ENCODE measurements at places on chromosomes 7 and 10.

DNA sequence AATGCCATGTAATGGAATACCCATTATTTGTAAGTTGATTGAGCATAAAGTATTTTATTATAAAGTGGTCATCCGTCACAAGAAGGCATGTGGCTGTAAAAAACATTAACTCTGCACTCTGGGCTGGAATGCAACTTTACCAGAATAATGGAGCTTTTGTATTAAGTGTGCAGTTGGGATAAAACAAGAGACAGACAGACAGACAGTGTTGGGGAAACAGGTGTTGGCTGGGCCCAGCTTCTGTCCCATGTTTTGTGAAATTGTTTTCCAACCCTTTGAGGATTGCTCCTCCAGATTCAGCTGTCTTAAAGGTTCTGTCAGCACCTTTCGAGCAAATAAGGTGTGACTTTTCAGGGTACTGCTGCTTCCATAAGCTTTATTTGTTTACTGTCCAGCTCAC lies 67.9 kb upstream of the NFKB2 start:
- DNase-seq: no peak

DNA sequence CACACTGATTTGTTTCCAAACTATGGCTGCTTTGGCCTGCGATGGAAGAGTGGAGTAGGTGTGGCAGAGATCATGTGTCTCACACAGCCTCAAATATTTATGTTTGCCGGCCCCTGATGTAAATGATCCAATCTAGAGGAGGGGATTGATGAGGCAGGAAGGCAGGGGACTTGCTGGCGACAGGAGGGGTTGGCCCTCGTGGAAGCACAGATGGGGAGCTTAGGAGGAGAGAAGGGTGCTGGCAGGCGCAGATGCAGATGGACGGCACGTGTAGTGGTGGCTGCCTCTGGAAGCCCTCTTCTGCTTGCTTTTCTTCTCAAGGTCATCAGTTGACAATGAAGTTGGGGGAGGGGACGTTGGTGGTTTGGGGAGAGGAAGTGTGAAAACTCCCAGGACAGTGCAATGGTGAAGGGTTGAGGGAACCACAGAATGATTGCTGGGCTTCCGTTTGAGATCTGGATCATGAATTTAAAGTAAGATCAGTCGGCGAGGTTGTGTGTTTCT lies 15.4 kb downstream of the COL13A1 start:
- DNase-seq: no peak

DNA sequence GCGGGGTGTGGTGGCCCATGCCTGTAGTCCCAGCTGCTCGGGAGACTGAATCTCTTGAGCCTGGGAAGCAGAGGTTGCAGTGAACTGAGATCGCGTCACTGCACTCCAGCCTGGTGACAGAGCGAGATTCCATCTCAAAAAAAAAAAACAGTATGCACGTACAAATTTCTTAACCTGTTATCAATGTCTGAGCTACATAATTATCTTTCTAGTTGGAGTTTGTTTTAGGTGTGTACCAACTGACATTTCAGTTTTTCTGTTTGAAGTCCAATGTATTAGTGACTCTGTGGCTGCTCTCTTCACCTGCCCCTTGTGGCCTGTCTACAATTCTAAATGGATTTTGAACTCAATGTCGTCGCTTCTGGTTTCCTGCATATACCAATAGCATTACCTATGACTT lies 40.3 kb downstream of the CD36 start:
- no peak for DNase-seq

DNA sequence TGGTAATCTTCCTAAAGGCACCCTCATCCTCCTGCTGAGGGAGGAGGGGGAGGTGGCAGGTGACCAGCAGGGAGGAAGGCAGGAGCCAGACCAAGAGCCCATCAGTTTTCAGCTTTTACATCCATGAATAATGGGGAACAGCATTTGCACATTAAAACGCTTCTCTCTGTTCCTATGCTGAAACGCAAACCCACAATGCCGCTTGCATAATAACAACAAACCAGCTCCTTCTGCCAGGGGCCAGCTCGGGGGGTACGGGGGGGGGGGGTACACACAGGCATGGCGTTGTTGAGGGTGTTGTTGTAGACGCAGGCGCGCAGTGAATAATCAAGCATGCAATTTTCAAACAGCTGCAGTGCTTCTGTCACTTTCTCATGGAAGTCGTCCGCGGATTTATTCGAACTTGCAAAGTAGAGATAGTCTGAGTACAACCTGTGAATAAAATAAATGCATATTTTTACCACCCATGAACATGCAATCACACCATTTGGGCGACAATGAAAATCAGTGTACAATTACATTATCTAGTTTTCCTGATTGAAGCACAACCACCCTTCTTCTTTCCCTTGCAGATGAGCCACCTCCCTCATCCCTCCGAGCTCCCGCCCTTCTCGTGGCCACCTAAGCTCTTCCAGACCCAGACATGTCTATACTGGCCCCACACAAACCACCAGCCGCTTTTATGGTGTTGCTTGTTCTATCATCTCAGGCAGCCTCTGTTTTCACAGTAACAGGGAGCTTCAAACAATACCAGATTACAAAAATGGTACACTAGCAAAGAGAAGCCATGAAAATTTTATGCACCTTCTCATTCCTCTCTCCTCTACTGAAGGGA lies 72.2 kb downstream of the CHST15 start:
- DNase-seq: no peak

All from G401 (cell line).